ENCODE measurements at places on chromosomes 11 and 22.

DNA sequence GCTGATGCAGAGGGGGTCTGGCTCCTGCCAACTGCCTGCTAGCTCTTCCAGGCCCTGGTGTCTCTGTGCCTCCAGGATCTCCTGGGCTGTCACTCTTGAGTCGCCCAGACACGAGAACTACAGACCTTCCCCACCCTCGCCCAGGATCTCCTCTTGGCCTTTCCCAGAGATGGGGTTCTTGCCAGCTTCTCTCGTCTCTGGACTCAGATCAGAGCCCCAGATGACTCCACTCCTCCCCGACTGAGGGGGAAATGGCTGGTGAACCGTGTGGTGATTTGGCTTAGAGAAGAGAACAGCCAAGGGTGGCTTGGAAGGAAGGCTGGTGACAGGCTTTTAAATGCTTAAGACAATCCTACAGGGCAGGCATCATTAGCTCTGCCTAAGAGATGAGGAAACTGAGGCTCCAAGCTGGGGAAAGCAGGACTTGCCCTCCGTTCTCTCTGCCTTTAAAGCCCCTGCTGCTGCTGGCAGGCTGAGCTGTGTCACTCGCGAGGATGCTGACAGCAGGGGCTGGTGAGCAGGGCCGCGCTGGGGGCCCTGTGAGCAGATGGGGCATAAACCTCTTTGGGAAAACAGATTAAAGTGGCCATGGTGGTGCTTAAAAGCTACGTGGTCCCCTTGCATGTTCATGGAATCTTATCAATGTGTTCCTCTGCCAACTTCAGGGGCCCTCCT lies 90.3 kb upstream of the THY1 start:
- no peak for DNase-seq

GRCh38 chr11:119309953-119310681 lies 6.8 kb downstream of the MCAM start:
- DNase-seq: no peak

DNA sequence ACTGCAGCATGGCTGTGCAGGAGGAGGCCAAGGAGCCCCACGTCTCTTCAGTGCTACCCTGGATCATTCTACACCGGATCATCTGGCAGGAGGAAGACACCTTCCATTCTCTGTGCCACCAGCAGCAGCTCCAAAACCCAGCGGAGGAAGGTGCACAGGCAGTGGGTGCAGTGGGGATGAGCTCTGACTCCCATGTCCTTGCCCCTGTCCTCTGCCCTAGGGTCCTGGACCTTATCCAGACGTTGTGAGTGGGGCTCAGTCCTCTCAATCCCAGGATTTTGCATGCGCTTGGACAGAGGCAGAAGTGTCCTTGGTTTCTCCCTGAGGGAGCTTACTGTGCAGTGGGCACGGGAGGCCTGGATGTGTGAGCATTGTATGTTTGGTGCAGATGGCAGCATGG lies 61.3 kb downstream of the CABIN1 start:
- no peak for DNase-seq

DNA sequence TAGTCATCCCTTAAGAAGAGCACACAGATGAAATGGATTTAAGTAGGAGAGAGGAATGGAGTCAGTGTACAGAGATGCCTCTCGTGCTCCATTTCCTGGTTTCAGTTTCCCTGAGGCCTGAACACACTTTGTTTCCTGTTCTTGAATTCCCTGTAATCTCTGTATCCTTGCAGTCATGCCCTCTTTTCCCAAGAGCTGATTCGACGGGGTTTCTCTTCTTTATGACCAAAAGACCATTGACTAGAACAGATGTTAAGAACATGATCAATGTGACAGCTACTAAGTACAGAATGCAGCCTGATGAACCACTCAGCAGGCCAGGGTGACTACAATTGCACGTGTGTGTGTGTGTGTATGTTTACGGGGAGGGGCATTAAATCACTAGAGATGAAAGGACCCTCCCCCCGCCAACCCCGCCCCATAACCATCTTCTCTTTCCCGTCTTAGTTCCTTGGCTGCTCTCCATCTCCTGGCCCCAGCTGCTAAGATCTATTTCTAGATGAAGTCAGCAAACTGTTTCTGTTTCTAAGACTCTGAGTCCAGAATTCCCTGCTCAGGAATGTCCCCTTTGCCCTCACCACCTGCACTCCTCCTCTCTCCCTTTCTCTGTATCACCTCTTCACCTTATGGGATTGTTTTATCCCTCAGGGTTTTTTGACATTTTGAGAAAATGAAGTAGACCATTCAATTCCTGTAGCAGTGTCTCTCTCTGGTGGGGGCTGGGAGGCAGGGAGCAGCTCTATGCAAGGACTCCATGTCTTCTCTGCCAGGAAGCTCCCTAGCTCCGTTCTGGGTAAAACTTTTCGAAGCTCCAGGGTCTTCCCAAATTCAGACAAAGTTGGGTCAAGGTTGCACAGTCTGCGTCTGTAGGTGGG lies 26.0 kb downstream of the SLC22A6 start:
- no peak for DNase-seq

DNA sequence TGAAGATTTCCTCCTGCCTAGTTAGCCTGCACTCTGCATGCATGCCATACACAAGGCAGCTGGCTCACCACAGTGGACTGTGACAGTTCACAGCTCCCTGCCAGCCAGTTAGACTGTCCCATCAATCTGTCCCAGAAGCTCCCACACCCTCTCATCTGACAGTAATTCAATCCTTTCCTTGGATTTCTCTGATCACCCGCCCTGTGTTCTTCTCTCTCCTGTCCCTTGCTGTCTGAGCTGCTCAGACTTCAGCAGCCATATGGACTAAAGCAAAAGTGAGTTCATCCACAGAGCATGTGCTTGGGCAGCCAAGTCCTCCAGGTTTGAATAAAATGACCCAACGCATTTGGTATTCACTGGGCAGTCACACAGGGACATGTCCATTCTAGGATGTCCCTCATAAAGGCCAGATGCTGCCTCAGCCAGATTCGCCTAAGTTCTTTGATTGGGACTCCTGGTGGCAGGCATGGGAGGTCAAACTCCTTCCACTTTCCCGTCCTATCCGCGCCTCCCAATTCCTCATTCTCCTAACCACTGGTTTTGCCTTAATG lies 54.5 kb upstream of the ZBTB44 start:
- DNase-seq: no peak

DNA sequence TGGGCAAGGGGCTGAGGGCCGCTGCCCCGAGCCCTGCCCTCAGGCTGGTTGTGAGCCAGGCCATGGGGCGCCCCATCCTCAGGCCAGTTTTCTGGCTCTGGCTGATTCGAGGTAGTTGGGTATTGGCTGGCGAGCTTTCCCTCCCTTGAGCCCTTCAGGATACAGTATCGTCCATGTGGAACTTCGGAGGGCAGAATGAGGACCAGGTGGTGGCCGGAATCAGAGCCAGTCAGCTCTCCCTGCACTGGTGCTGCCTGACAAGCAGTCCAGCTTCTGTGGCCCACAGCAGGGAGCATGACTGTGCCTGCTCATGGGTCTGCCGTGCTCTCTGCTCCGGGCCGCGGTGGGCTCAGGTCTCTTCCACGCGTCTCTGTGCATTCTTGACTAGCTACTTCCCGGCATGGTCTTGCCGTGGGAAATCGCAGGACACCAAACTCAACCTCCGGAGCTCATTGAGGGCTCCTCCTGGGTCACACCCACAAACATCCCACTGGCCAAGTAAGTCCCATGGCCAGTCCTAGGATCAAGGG lies 1289.3 kb downstream of the BRD1 start:
- no peak for DNase-seq

GRCh38 chr11:129373489-129373953 lies 2.1 kb upstream of the BARX2 start:
- DNase-seq: no peak

All from stimulated activated CD4-positive, alpha-beta T cell treated with anti-CD3 and anti-CD28 coated beads, Interleukin-2, amount 100 ng/mL, for 48 hours (primary cell).